ENCODE measurements at places on chromosomes 1 and 21.

DNA sequence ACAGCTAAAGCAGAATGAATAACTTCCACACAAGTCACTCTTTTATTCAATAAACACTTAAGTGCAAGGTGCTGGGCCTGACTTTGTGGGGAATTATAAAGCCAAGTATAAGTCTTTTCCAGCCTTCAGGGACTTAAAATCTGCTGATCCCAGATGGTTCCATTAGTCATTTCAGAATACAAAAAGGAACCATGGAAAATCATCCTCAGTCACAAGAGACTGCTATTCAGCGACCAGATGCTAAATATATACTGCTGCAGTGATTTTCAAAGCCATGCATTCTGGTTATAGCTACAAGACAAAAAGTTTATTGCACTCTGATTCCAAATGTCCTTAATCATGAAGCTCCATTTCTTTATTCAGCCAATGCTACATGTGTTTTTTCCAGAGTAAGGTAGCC, 25.7 kb downstream of the GLMN start:
- no peak for DNase-seq

GRCh38 chr1:206142011-206142410, 24.8 kb upstream of the AVPR1B start:
- DNase-seq, result no peak

- DNase-seq, result no peak
Observed at GRCh38 chr21:35988416-35989137, 71.7 kb downstream of the SETD4 start.

DNA sequence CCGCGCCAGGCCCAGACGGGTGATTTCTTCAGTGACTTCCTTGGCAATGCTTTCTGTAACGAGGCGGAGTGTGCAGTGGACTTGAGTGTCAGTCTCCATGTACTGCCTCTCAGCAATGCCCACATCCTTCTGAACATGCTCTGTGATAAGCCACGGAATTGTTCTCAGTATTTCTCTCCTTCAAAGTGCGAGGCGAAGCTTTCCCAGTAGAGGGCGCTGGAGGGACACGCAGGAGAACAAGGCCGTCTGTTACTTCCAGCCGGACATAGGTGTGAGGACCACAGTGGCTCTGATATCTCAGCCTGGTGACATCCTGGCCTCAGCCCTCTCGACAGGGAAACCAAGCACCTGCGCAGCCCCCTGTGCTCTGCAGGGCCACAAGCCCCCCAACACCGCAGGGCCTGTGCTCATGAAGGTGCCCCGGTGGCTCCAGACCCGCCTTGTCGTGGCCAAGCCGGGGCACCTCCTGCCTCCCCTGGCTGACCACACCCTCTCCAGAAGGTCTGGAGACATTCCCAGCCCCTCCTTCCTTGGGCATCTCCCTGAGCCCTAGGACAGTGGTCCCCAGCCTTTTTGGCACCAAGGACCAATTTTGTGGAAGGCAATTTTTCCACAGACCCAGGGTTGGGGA, 46.1 kb upstream of the BACE2 start:
- DNase-seq, result peak; percentile 32

- DNase-seq, result no peak
Observed at GRCh38 chr1:112126598-112126997, 137.1 kb upstream of the KCND3 start.

DNA sequence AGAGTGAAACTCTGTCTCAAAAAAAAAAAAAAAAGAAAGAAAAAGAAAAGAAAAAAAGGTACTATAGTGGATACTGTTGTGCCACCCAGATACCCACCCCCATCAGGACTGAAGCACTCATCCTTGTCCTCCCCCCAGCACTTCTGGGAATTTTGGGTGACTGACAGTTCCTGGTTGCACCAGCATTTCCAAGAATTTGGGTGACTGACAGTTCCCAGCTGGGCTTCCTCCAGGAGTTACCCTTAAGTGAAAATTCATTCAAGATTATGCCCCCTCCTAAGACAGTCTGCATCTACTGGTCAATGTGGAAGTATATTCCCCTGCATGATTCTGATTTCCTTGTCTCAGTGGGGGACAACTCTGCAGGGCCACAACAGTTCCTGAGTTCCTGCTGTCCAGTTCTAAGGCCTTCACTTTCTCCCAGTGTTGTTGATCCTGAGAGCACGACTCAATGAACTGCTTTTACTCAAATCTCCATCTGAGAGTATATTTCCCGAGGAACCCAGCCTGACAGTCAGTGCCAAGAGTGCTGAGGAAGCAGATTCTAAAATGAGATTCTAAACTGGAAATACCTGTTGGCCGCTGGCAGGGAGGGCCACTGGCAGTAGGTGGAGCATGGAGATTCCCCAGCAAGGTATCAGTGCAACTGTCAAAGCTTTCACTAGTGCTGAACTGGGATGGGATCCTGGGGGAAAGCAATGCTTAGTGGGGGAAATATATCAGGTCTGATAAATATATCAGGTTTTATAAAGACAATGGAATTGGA, 18.5 kb downstream of the RIIAD1 start:
- DNase-seq, result no peak

GRCh38 chr1:231446138-231446537, 24.1 kb upstream of the EGLN1 start:
- no peak for DNase-seq

DNA sequence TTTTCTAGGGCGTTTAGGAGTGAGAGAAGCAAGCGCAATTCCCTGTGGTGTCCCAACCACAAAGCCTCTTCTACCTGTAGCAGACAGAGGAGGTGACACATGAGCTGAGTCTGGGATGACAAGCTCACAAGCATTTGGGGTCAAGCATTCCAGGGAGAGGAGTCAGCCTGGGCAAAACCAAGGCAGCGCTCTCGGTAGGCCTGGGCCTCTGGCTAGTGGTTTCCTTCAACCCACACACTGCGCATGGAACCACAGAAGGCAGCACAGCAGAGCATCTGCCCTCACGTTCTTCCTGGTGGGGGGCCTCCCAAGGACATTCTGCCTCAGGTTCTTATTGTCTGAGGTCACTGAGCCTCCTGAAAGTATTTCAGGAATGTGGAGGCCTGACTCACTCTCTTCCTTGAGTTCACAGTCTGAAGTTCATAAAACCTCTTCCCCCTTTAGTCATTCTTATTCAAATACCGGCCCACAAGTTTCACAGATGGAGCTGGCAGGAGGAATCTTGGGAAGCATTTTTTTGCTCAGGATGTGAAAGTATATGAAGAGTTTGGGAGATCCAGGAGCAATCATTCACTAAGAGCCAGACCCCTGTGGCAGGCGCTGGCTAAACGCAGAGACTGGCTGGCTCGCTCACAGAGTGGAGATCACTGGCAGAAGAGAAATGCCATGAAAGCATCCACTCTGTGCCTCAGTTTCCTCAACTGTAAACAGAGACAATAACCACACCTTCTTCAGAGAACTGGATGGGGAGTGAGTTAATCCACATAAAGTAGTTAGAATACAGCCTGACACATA, 26.8 kb downstream of the CCN1 start:
- DNase-seq, result no peak

GRCh38 chr1:185934476-185935189, 200.4 kb downstream of the HMCN1 start:
- no peak for DNase-seq

- no peak for DNase-seq
Observed at GRCh38 chr1:207243442-207244408, 77.8 kb upstream of the CD55 start.

DNA sequence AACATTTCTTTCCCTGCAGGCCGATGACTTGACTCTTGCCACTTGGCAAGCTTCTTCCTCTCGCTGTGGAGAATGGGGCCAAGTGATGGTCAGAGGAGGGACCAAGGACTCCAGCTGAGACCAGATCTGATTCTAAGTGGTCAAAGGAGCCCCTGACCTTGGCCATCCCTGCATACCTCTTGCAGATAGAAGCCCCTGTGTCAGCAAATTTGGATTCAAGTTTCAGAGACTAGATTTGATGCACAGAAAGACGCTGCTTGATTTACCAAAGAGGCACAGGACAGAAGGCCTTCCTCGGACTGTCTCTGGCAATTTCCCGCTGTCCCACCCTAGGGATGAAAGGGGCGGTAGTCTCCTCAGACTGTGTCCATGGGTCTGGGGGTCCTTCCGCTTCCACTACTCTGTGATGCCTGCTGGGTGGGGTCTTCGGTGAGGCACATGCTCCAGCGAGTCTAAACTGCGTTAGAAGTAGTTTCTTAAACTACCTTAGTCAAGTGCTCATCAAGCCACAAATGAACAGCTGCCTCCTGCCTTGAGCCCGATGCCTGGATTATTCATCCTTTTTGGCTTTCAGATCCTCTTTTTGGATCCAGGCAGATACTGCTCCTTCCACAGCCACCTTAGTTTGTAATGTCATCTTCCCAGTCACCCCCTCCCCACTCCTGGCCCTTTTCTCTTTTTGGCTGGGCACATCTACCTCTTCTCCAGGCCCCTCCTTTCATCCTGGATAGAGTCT, 31.8 kb upstream of the RBM15 start:
- no peak for DNase-seq

Measured in activated naive CD4-positive, alpha-beta T cell treated with anti-CD3 and anti-CD28 coated beads, Interleukin-2, amount 50 U/mL, for 16 hours (primary cell).